GM20000 (cell line): ENCODE measurements at places on chromosomes 12 and 14.

DNA sequence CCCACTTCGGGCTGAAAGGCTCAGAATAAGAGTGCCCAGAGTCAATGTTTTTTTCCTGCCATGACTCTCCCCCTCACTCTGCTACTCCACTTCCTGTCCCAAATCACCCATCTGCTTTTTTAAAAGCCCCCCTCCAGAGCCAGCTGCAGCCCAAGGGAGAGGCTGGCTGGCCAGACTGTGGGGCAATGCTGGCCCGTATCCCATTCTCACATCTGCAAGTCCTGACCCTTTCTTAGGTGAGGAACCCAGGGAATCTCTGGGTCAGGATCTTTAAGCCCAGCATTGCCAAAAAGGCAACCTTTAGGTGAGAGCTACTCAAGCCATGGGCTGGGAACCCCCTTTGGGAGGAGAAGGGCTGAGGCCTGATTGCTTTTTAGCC lies 1.7 kb upstream of the ITGA5 start:
- no peak for DNase-seq

GRCh38 chr14:31208546-31209424 lies 1.2 kb upstream of the HECTD1 start:
- DNase-seq: no peak

- no peak for DNase-seq
Observed at GRCh38 chr12:6435961-6436715, 8.6 kb upstream of the CD27 start.

GRCh38 chr12:85626001-85626783 lies 210.0 kb downstream of the RASSF9 start:
- DNase-seq: no peak

DNA sequence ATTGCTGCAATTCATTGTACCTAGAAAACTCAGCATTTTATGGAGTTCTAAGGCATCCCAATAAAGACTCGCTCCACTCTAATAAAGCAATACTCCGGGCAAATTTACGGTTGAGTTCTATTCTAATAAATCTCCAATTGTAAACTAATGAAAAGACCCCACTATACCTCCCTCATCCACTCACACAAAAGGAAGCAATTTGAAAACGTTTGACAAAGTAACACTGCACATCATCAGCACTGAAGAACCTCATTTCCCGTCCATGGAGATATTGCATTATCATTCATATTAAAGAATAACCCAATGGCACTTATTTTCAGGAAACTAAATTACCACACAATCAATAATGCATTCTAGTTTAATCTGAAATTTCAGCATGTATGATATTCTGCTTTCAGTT lies 111.0 kb upstream of the LMO3 start:
- DNase-seq: no peak

DNA sequence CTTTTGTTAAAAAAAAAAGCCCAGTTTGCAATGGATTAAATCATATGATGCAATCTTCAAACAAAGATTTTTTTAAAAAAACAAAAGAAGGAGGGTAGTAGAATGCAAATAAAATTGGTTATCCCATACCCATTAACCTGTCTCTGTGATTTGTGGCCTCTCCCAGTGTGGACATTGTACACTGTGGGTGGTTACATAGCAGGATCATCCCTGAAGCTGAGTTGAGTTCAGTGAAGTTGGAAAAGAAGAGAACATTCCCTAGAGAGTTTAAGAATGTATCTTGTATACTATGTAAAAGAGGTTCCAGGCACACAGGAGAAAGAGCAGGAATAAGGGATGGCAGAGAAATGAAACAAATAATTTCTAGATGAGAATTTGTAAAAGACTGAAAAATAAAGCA lies 142.4 kb upstream of the SLC16A7 start:
- DNase-seq: no peak

GRCh38 chr14:55518391-55518790 lies 61.6 kb upstream of the KTN1 start:
- DNase-seq: no peak

- DNase-seq: no peak
Observed at GRCh38 chr12:26555139-26555538, 277.9 kb downstream of the ITPR2 start.

- no peak for DNase-seq
Observed at GRCh38 chr12:116339800-116340371, 62.4 kb upstream of the MED13L start.

- no peak for DNase-seq
Observed at GRCh38 chr14:102557434-102558226, 34.8 kb upstream of the RCOR1 start.

GRCh38 chr12:113475451-113476175 lies 3.9 kb upstream of the LHX5 start:
- peak; percentile 30 for DNase-seq

- no peak for DNase-seq
Observed at GRCh38 chr14:75636100-75636692, 24.5 kb downstream of the ERG28 start.

DNA sequence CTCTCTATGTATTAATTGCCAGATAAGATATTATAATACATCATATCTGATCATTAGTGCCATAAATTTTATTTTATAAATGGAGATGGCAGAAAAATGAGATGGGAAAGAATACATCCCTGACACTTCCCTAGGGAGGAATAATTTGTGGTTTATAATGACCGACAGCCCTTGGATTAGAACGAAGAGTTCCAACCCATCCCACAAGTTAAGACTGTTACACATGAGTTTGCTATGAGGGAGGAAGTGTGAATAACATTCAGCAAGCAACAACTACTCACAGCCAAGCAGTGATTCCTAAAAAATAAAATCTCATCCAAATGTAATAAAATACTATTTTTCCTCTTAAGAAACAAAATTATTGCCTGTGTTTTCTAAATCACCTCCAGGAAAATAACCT lies 299.0 kb downstream of the CCDC91 start:
- no peak for DNase-seq

- DNase-seq: peak; percentile 50
Observed at GRCh38 chr14:49992901-49993339, 100.0 kb downstream of the ARF6 start.

DNA sequence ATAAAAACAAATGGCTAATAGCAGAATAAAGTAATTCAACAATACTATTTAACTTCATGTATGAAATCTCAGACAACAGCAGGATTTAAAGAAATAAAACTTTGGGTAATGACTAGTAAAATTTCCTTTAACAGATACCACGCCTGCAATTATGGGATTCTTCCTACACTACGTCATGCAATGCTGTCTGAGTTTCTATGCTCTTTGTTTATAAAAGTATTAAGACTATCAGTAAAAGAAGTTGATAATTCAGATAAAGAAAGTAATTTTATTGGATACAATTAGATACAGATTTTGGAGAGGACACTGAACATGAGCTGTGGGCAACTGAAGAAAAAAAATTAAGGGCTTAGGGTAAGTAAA lies 308.4 kb upstream of the LRFN5 start:
- no peak for DNase-seq

DNA sequence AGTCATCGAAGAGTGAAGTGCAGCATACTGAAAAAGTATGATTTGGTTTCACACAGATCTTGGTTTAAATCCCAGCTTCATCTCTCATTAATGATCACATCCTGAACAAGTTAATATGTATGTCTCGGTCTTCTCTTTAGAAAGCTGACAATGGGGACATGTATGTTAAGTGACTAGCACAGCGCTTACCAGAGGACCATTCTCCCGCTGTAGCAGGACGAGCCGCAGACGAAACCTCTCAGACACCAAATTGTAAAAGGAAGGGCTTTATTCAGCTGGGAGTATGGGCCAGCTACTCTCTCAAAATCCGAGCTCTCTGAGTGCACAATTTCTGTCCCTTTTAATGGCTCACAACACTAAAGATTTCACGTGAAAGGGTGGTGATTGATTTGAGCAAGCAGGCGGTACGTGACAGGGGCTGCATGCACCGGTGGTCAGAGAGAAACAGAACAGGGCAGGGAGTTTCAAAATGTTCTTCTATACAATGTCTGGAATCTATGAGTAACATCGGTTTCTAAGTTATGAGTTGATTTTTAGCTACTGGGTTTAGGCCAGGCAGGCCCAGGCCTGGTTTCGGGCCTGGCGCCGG lies 682.4 kb downstream of the DIO2 start:
- no peak for DNase-seq

DNA sequence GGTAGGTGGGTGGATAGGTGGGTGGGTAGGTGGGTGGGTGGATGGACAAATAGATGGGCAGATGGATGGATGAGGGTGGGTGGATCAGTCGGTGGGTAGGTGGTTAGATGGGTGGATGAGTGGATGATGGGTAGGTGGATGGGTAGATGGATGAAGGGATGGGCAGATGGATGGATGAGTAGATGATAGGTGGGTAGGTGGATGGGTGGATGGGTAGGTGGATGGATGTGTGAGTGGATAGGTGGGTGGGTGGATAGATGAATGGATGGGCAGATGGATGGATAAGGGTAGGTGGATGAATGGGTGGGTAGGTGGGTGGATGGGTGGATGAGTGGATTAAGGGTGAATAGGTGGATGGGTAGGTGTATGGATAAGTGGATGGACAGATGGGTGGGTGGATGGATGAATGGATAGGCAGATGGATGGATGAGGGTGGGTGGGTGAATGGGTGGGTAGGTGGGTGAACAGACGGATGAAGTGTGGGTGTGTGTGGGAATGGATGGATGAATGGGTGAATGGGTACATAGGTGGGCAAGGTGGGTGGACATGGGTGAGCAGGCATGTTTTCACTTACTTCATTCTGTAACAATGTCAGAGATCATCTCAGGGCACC lies 3.3 kb upstream of the INF2 start:
- no peak for DNase-seq

- DNase-seq: no peak
Observed at GRCh38 chr12:116890330-116890729, 9.1 kb upstream of the HRK start.

GRCh38 chr14:37197421-37198272 lies at the start of gene MIPOL1:
MIPOL1 (plus strand) TSS chr14:37197937; CDS start chr14:37247889, 49,952 bp downstream.
- no peak for DNase-seq

DNA sequence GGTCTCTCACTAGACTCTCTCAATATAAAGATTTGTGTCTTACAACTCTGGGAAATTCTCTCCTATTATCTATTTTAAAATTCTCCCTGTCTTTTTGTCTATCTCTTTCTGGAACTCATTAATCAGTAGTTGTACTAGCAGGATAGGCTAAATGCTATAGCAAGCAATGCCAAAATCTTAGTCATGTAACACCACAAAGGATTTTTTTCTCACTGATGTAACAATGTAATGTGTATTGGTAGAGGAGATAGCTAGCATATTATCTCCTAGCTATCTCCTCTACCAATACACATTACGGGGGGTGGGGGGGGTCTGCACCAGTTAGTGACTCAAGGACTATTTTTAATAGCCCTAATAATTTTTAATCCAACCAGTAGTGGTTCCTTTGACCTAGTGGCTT lies 225.4 kb downstream of the KLHL28 start:
- DNase-seq: no peak

- no peak for DNase-seq
Observed at GRCh38 chr14:68606644-68607043, 186.2 kb downstream of the ZFP36L1 start.

DNA sequence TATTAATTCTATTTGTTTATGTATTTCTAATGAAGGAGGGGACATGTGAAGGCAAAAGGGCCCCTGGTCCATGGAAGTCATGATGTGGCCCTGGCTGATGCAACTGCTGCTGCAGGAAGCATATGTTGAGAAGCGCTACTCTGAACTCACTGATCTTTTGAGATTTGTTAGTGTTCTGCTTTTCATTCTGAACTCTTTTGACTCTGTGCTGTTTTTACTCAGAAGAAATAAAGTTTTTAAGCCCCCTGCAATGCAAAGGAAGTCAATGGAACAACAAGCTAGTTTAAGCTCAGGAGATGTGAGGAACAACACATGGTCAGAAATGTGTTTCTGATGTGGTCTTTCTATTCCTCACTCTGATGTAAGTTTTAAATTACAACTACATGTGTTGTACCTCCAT lies 88.9 kb upstream of the BTG1 start:
- no peak for DNase-seq

- DNase-seq: no peak
Observed at GRCh38 chr14:87084908-87085307, 908.1 kb downstream of the GALC start.

DNA sequence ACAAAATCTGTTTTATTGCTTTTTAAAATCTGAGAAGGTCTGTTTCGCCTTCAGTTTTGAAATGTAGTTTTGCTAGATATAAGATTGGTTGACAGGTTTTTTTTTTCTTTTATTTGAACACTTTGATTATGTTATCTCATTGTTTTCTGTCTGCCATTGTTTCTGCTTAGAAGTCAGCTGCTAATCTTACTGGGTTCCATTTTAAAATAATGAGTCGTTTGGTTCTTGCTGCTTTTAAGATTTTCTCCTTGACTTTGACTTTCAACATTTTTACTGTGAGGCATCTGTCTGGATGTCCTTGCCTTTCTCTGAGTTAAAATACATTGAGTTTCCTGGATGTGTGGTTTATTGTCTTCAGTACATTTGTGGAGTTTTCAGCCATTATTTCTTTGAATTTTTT lies 56.7 kb downstream of the ADIPOR2 start:
- no peak for DNase-seq

DNA sequence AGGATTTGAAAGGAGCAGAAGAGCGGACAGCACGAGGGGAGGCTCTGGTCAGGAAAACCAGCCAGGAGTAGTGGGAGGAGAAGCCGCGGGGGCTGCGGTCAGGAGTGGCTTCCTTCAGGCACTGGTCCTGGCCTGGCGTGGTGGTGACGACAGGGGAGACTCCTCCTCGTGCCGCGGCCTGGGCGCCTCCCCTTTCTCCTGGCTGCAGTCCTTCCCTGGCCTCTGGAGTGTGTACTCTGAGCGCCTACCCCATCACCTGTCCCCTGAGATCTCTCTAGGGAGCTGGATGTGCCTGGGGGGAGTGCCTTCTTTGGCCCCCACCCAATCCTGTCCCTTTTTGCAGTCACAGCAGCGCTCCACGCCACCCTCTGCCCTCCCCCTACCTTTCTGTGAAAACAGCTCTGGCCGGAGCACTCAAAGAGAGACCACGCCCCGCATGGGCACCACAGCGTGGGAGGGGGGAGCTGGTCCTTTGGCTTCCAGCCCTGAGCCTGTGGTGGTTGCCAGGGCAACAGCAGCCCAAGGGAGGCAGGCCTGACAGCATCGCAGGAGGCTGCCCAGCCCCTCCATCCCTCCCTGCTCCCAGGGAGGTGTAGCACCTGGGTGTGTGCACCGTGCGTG lies 125.9 kb downstream of the CALM1 start:
- no peak for DNase-seq
